ENCODE measurements at places on chromosomes 5 and 9.

DNA sequence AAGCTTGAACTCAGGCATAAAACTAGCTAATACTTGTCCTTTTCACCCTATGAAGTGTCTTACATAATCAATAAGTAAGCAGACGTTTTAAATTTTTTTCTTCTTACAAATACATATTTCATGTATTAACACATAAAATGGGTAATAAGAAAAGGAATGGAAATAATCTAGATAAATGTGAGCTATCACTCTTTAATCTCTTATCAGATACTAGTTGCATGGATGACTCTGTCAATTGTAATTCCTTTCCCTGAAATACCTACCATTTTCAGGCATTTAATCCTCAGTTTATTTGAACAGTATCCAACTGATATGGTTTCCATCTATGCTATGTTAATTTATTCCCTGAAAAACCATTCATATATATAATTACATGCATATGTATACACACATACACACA is 166.0 kb upstream of the RGS7BP start:
- DNase-seq: no peak

- DNase-seq: no peak
These were observed 47.5 kb upstream of the PLPP1 start for GRCh38 chr5:55582256-55582655.

- no peak for DNase-seq
These were observed 1.4 kb downstream of the GALNT12 start for GRCh38 chr9:98808875-98809274.

GRCh38 chr9:121207371-121207940 is 5.8 kb upstream of the RAB14 start:
- DNase-seq: no peak

- DNase-seq: no peak
These were observed 25.3 kb upstream of the SLC1A3 start for GRCh38 chr5:36581070-36581469.

GRCh38 chr9:84174486-84174885 is 166.1 kb downstream of the SLC28A3 start:
- DNase-seq: no peak

DNA sequence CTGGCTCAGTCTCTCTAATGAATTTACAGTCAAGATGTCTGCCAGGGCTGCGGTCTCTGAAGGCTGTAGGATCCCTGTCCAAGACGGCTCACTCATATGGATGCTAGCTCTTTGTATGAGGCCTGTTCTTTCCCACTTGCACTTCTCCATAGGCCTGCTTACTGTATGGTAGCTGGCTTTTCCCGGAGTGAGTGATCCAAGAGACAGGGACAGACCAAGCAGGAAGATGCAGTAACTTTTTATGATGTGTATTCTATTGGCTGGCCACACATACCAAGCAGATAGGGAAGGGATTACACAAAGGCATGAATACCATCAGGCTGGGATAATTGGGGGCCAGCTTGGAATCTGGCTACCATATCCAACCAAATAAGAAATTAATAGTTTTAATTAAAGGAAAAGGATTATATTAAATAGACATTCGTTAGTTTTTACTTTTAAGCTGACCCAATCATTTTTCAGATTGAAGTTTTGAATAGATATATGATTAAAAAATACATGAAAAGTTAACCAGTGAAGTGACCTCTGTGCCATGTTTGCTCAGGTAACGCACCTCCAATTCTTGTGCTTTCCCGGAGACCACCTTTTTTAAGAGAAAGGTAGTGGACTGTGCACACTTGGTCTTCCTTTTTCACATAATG is 20.6 kb downstream of the NSD1 start:
- DNase-seq: no peak

DNA sequence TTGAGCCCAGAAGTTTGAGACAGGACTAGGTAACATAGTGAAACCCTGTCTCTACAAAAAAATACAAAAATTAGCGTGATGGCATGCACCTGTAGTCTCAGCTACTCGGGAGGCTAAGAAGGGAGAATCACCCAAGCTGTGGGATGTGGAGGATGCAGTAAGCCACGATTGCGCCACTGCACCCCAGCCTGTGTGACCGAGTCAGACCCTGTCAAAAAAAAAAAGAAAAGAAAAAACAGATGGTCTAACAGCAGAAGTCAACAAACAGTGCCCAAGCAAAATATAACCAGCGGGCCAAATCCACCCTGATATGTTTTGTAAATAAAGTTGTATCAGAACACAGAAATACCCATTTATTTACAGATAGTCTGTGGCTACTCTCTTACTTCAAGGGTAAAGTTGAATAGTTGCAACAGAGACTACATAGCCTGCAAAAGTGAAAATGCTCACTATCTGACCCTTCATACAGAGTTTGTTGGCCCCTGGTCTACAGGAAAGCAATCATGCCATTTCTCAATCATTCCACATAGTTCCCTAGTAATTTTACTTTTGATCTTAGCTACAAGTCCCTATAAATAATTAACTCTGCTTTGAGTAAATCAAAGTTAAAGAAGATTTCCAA is 383.7 kb downstream of the TLE1 start:
- DNase-seq: no peak

DNA sequence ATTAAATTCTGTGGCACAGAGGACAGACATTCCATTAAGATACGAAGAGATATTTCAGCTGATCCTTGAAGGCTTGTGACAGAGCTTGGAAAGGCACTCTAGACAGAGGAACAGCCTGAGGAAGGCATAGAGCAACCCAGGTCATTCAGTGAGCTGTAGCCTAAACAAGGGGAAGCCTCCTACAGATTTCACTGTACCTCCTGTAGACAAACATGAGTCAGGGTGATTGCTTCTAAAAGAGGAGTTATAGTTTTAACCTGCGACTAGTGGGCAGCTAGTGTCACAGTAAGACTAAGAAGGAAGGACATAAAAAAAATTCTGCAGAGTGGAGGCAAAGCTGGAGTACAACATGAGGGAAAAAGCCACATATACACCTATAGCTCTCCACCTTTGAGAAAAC is 43.5 kb upstream of the ANKDD1B start:
- DNase-seq: no peak

- DNase-seq: no peak
These were observed 372.4 kb downstream of the KCNN2 start for GRCh38 chr5:114734238-114734637.

GRCh38 chr9:92507496-92507895 is 25.2 kb upstream of the ASPN start:
- DNase-seq: no peak

DNA sequence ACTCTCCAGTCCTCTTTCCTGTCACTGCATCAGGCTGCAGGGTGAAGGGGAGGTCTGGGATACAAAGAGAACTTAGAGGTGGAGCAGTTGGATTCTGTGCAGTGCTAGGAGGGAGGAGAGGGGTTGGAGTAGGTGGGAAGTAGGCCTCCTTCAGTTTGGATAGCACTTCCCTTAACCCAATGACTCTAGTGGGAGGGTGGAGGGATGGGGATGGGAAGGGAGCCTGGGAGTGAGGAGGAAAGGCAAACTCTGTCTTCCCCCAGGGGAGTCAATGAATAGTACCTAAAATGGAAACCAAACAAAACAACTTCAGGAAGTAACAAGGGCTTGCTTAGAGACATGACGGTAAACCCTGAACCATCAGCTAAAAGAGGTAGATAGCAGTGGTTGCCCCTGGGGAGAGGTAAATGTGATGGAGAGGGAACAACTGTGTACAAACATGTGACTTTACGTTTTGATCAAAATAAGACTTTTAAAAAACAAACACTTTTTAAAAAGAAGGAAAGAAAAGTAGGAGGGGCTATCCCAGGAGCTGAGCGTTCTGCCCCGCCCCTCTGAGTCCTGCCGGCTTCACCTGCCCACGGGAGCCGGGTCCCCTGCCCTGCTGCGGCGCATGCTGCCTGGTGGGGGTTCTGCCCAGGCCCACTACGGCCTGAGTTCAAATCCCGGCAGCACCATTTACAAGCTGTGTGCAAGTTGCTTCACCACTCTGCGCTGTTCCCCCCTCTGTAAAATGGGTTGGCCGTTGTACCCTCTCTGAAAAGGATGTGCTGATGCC is 30.9 kb downstream of the GSN start:
- DNase-seq: no peak

DNA sequence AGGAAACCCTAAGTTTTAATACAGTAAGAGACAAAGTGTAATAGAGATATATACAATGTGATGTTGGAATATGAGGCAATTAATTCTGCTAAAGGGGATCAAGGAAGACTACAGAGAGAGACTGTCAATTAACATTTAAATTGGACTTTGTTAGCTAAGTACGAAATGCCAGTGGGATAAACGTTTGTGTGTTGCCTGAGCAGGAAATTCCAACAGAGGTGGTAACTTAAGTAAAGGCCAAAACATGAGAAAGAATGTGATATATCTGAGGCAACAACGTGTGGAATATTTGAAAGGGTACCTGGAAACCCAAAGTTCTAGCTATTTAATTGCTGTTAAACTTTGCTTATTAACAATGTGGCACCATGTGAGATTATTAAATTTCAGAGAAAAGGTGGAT is 1666.9 kb upstream of the WWC1 start:
- no peak for DNase-seq

DNA sequence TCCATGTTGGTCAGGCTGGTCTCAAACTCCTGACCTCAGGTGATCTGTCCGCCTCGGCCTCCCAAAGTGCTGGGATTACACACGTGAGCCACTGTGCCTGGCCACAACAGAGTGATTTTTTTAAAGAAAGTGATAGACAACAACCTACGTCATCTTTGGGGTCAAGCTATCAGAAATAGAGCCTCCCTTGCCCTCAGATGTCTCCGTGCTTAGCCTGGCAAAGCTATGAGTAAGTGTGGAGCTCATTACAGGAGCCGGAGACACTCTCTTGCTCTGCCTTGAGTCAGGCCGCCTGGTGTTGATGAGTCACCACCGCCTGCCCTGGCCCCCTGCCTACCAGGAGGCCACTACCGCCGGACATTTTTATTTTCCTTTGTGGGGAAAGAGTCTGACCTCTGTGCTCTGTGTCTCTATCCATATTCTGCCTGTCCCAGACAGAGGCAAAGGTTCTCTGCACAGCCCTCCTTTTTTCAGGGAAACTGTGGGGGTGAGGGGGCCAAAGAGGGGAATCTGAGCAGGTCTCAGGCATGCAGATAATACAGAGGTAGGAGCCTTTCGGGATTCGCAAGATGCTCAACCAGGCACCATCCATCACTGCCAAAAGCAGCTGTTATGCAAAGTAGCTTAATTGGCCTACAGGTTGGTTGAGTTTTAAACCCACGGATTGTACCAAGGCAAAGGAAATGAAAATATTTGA is 123.7 kb upstream of the CPEB4 start:
- DNase-seq: no peak

DNA sequence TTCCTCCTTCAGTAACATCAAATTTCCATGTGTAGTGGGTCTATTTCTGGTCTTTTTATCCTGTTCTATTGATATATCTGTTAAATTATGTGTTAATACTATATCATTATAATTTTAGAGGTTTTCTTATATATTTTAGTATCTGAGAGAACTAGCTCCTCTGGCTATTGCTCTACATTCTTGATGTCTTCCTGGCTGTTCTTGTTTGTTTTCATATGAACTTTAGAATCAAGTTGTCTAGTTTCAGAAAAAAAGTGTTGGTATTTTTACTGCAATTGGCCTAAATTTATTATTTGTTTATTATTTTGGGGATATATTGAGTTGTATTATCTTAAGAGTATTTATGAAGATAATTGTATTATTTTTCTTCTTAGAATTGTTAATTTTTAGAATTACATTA is 128.0 kb upstream of the ZNF618 start:
- no peak for DNase-seq

DNA sequence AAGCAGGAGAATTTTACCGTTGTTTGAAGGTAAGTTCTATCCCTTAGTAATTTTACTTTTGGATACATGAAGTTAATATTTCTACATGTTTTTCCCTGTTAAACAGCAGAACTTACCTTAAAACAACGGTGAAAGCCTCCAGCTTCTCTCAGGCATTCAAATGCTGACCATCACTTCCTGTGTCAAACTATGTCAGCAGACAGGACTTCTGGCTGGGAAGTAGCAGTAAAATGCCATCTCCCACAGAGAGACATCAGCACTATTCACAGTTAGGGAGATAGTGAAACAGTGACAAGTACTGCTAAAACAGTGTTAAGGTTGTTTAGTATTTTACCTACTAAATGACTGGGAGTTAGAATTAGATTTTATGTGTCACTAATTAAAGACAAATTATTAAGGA is 34.2 kb upstream of the GOLGA1 start:
- DNase-seq: no peak

DNA sequence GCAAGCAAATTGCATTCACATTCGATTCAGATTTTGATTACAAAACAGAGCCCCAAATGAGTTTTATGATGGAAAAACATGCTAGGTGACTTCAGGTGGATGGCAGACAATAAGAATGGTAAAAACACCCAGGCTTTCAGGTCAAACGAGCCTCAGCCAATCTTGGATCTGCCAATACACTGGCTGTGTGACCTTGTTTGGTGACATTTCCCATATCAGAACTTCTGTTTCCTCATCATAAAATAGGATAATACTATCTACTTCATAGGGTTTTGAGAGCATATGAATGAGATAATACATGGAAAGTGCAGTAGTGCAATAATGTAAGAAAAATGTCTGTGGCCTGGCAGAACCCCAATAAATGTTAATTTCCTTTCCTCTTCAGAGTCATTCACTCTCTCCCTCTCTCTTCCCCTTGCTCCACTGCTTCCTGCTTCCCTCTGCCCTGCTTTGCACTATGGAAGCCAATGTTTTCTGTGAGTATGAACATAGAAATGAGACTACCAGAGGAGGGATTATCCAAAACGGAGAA is 54.7 kb downstream of the SH3RF2 start:
- no peak for DNase-seq

DNA sequence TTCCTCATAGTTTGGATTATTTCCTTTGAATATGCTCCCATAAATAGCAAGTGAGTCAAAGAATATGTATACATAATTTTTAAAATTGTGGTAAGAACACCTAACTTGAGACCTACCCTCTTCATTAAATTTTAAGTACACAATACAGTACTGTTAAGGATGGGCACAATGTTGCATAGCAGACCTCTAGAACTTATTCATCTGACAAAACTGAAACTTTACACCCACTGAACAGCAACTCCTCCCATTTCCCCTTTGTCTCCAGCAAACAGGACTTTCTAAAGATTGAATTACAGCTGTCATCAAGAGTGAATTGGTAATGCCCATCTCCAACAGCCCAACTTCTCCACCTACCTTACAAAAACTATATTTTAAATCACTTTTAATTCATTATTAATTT is 388.9 kb downstream of the HTR1A start:
- no peak for DNase-seq

DNA sequence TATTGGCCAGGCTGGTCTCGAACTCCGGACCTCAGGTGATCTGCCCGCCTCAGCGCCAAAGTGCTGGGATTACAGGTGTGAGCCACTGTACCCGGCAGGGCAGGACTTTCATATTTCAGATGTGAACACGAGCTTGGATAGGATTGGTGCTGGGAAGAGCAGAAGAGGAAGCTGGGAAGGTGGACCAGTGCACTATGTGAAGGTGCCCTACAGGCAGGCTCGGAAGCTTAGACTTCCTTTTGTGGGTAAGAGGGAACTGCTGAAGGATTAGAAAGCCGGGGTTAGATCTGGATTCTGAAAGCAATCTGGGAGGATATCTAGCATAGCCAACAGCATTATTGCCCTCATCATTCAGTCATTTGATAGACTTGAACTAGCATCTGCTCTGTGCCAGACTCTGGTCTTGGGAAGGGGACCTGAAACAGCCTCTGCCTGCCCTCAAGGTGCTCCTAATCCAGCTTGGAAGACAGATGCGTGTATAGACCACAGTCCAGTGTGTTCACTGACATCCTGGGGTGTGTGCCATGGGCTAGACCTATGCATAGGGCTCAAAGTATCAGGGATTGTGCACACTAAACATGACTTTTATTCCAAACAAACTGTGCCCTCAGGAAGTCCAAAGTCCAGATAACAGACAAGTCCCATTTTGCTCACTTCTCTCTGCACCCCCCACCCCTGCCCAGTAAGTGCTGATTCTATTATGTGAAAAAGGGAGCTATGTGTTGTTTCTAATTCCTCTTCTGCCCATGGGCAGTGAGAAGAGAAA is 637 bp downstream of the CBY3 start:
- no peak for DNase-seq
